EH (cell line): ENCODE measurements at places on chromosomes 12 and 14.

DNA sequence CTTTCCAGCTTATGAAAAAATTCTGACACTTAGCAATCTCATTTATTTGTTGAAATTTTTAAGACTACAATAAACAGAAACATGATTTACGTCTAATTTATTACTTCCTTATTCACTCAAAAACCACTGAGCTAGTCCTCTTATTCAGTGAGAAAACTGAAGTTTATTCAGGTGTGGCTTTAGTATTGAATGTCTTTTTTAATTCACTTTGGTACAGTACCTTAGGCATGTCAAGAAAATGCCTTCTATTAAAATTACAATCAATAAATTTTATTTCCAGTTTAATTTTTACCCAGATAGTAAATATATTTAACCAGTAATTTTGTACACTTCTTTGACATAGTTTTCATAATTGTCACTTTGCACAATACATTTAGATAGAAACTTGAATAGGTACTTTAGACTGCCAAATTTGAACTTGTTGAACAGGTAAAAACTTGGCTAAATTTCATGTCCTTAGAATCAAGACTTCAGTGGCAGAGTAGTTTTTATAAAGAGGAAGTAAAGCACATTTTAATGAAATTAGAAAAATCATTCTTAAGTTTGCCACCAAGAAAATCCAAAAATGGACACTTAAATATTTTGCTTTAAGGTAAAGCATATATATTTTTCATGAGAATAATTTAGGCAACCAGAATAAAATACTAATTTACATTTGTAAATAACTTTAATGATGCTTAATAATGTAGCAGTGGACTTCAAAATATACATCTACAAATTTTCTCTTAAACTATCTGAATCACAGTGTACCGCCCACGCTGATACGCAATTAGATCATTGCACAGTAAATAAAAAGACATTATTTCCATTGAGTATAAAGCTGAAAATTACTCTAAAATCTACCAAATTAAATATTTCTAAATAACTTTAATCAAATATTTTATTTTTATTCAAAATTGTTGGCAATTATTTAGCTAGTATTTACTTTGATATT is 159.1 kb downstream of the RASSF9 start:
- DNase-seq: no peak

- DNase-seq: no peak
Measured at GRCh38 chr12:46071335-46071734, 81.0 kb upstream of the SCAF11 start.

DNA sequence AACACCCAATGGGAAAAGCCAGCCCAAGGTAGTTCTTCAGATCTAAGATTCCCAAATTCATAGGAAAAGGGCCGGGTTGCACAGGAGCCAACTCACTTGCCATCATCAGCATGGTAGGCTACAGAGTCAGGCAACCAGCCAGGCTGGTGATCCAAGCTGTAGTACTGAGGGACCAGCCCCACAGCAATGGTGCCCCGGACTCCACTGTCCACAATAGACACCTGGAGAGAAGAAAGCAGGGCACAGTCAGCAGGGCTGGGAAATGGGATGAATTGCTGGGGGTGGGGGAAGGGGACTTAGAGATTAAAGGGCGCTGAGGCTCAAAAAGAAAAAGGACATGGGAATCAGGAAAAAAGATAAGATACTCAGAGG is 4.2 kb downstream of the SPRYD3 start:
- no peak for DNase-seq

GRCh38 chr12:78430551-78430950 is 434.0 kb upstream of the SYT1 start:
- DNase-seq: no peak

DNA sequence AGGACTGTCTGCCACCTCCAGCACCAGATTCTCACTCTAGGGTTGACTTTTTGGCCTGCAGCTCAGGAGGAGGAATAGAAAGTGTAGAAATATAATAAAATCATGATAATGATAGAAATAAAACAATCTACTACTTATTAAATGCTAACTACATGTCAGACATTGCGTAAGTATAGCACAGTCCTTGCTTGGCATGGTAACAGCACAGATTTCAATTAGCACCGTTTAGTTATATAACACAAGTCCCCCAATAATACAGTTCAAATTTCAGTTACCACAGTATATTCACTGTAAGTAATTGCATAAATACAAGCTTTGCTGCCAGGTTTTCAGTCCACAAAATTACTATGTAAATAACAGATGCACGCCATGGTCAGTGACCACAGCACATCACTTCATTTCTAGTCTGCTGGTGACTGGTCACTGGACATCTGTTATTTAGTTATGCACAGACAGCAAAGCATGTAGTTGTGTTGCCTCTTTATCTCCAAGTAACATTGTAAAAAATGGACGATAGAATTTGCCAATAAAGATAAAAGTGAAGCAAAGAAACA is 6.5 kb upstream of the GLT8D2 start:
- DNase-seq: no peak

GRCh38 chr12:95014554-95014953 is 11.1 kb upstream of the NDUFA12 start:
- DNase-seq: no peak
